ENCODE measurements at places on chromosomes 7 and 10. TPM values are rescaled to one million over a fixed set of nuclear protein-coding genes. Genes with fewer than 3 reads are reported as not detected.
A peak's percentile ranks its signal among the peaks of the same experiment; 100 is the strongest.

The GNAI1 gene
- polyA plus RNA-seq = 125 TPM

GRCh38 chr7:35331730-35332678 lies 78.1 kb upstream of the TBX20 start:
- no peak for DNase-seq

DNA sequence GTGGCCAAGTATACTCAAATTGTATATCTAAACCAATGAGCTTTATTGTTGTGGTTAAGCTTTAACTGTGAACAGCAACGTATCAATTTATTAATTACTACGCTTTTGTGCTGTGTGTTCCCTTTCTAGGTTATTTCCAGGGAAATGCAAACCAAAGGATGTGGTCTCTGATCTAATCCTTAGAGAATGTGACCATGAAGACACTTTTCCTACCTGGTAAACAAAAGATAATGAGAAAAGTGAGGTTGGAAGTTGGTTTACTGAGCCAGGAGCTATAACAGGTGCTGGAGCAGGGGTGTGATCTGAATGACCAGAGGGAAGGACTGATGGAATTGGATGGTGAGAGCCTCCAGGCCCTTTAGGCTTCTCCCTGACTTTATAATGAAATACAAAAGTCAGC lies 25.4 kb upstream of the CALU start:
- DNase-seq = no peak

GRCh38 chr7:68900096-68900495 lies 698.2 kb upstream of the AUTS2 start:
- no peak for DNase-seq

DNA sequence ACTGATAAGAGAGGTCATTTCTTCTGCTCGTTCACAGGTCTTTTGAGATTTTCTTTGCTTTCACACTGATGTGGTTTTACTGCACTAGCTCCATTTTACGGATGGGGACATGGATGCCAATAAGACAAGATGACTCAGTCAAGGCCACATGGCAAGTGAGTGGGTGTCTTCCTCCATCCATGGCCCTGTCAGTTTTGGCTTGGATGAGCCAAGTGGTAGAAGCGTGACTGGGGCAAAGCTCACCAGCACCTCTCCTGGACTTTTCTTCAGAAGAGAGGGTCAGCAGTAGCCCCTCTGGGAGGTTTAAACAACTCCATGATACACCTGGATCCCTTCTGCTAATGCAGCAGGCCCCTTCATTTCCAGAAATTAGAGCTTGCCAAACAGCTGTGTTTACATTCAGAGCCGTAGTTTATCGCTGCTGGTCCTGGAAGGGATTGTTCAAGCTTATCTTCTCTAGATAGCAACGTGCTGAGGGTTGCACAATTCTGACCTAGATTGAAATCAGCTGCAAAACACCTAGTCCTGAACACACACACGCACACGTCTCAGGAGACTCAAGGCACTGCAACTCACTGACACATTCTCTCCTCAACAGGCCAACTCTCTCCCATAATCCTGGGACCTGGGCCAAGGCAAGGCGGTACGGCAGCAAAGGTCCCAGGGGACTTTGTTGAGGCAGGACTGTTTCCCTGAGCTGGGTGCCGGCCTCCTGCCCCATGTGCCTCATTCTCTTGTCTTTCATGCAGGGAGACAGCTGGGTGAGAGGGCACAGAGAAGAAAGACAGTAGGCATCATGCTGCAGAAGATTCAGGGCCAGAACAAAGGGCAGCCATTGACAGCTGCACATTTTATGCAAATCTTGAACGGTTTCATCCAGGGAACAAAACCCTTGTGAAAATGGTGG lies 14.2 kb upstream of the PDCD4 start:
- DNase-seq = no peak

DNA sequence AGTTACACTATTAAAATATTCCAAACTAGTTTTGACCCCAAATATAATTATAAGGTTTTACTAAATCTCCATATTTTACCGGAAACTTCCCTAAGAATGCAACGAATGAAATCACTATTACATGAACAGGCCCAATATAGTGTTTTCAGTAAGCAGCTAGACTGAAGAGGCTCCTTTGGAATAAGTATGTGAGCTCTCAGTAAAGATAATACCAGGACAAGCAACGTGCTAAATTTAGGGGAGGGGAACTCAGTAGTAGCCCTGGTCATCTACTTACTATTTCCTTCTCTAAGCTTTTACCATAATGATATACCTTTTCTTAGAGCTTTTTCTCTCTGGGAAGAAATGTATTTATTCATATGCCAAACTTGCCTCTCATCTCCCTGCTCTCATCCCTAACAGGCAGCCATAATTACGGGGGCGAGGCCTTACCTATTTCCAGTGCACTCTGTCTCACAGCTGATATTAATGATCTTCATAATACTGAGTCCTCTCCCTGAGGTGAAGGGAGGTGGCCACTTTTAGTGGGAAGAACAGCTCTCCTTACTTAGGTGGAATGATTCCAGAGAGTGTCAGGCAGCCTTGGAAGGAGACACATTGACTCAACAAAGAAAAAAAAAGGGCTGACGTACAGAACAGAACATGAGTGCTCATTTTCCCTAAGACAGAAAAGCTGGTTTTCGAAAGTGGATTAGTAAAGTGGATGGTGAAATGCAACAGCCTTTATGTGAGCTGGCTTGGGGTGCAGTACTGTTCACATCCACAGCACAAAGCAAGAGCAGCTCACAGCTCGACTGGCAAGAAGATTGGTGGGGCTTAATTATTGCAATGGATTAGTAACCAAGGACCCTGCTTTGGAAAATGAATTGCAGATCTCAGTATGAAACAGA lies 165.4 kb downstream of the GLI3 start:
- no peak for DNase-seq

The FAM25G gene
- polyA plus RNA-seq = not detected

DNA sequence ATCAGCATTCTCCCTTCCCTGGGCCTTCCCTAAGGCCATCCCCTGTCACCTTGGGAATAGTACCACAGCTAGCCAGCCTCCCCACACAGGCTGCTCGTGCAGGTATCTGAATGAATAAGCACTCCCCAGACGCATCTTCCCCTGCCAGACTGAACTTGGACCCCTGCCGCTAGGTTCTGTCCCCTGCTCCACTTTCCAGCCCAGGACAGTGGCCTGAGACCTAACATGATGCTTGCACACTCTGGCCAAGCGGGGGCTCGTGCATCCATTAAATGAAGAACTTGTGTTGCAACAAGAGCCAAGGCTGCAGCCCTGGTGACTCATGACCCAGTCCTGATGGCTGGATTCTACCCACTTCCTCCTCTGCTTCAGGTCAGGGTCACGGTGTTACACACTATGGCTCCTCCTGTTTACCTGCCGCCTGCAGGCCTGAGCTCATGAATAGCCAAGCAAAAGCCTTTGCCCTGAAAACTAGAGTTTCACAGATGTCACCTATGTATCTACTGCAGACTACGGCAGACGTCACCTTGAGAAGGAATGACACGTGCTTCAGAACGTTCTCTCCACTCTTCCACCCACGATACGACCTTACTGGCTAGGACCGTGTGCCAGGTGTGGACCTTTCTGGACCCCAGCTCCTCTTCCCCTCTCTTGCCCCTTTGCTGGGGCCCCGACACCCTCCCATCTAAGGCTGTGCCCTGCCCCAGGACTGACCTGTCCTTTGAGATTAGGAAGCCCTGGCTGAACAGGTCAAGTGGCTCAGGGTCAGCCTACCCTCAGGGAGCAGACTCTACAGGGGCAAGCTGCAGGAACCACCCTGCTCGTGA lies 6.5 kb downstream of the ASB13 start:
- DNase-seq = no peak

The ZNF282 gene
- polyA plus RNA-seq = 29.2 TPM

DNA sequence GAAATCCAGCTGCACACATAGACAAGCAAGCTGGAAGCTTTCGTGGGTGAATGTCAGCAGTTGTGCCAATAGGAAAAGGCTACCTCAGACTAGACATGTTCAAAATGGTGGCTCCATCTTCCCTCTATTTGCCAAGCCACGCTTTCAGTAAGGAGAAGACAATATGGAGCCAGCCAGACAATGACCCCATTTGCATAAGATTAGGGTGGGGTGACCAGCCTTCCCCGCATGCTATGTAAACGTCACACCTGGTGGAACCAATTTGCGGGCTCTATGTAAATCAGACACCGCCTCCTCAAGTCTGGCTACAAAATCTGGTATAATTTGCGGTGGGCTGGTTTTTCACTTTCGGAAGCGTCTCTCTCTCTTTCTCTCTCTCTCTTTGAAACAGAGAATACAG lies 297.4 kb upstream of the PCDH15 start:
- DNase-seq = no peak

The SLC16A9 gene
- polyA plus RNA-seq = 39.3 TPM

DNA sequence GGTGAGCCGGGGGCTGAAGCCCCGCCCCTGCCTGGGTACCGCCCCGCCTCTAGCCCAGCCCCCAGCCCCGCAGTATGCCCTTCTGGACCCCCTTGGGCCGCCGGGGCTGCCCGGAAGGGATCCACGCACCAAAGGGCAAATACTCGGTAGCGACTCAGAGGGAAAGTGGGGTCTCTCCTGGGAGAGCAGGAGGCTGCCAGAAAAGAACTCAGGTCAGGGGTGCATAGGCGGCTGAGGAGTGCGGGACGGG lies 796 bp downstream of the FBXL15 start:
- DNase-seq = no peak

DNA sequence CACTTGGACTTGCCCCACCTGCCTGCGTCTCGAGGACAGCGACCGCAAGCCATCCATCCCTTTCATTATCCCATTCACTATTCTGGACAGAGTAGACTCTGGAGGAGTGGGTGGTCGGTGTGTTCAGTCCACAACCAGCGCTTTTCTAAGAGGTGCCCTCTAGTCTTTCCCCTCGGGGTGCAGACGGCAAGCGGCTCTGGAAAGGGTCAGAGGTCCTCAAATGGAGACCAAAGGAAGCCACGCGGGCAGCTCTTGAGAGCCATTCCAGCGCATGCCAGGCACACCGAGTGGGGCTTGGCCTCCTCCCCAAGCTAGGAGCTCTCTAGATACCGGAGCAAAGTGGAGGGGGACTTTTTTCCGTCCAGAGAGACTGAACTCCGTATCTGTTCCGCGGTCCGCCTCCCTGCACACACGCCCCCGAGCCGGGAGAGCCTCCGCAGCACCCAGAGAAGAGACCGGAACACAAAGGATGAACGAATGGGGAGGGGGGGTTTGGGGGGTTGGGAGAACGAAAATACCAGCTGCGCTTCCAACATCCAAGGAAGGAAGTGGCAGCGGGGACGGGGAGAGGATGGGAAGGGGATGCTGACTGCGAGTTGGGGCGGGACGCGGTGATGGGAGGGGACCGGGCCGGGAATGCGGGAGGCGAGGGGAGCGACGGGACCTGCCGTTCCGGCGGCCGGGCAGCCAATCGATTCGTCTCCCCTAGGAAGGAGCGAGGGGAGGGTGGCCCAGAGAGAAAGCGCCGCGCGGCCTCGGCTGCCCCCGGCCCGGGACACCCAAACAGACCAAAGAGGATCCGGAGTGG lies 515 bp downstream of the GSDME start:
- DNase-seq = peak; percentile 31

DNA sequence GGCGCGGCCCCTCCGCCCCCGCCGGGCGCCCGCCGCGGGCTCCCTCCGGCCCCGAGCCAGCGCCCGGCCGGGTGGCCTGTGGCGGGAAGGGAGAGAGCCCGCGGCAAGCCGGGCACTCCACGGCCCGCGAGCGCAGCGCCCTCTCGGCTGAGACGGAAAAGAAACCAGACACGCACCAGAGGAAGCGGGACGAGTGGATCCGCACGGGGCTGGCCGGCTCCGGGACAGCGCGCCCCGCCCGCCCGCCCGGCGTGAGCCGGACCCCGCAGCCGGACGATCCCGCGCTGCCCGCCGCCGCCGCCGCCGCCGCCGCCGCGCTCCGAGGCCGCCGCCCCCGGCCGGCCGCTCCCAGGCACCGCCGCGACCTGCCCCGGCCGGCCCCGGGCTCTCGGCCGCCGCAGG lies 300 bp downstream of the ARHGAP21 start:
- DNase-seq = no peak

The NEUROG3 gene
- polyA plus RNA-seq = not detected

GRCh38 chr10:51010977-51011376 lies 63.3 kb upstream of the PRKG1 start:
- DNase-seq = no peak

DNA sequence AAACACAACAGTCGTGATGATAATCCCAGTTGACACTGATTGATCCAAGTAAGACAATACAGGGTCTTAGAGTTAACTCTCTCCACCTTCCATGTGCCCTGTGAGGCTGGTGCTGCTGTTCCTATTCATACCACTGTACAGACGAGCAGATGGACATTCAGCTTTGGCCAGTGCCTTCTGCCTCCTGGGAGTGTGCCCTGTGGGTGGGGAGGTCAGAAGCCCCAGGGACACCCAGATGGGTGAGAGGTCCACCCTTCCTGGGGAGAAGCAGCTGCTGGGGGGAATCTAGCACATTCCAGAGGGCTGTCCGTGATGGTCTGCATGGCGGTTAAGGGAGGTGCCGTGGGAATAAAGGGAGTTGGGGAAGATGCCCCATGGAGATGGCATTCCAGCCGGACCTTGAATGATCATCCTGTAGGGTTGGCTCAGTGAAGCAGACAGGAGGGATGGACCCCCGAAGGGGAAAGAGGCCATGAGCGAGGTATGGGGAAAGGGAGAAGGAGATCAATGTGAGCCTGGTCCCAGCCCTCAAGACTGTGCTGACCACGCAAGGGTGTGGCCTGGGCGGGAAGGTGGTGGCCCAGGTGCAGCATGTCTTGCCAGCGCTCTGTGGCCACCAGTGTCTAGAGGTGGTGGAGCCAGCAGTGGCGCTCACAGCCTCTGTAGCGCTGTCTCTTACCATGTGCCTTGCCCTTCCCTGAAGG lies 74.0 kb downstream of the ADCY1 start:
- no peak for DNase-seq

The ABCB4 gene
- 2.1 TPM for polyA plus RNA-seq

The IFIT1B gene
- 0.21 TPM for polyA plus RNA-seq

The PYROXD2 gene
- 13.1 TPM for polyA plus RNA-seq

The SPDYE3 gene
- 6.9 TPM for polyA plus RNA-seq

DNA sequence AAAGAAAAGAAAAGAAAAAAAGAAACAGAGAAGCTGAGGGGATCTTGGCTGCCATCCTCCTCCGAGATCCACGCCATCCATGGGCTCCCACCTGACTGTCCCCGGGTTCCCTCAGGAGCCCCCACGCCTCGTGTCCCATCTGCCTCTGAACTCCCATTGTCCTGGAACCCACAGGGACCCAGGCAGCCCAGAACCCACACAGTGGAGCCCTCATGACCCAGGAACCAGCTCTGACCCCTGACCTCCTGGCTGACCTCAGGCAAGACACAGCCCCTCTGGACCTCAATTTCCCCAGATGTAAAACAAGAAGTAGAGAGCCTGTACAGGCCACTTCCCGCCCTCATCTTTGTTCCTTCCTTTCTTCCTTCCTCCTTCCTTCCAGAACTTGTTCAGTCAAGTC lies 40.4 kb downstream of the RASGEF1A start:
- DNase-seq = no peak

The LAMB4 gene
- polyA plus RNA-seq = 4.9 TPM

GRCh38 chr10:34262985-34263384 lies 552.1 kb downstream of the PARD3 start:
- DNase-seq = no peak

GRCh38 chr10:111482621-111483216 lies 405.9 kb downstream of the ADRA2A start:
- DNase-seq = no peak

- no peak for DNase-seq
Observed at GRCh38 chr7:34837316-34837715, 179.3 kb downstream of the NPSR1 start.
